ENCODE measurements at places on chromosomes 3 and 15. TPM values are rescaled to one million over a fixed set of nuclear protein-coding genes. Genes with fewer than 3 reads are reported as not detected.

GRCh38 chr15:98387866-98388265, 260.5 kb upstream of the IGF1R start:
- H3K4me1 ChIP-seq: no peaks in the 10 kb centered on the region
- no peak overlapping the region for H3K27ac ChIP-seq
- no peaks in the 10 kb centered on the region for H3K27me3 ChIP-seq
- DNase-seq: no peak

Gene IGSF11
- polyA plus RNA-seq: not detected

DNA sequence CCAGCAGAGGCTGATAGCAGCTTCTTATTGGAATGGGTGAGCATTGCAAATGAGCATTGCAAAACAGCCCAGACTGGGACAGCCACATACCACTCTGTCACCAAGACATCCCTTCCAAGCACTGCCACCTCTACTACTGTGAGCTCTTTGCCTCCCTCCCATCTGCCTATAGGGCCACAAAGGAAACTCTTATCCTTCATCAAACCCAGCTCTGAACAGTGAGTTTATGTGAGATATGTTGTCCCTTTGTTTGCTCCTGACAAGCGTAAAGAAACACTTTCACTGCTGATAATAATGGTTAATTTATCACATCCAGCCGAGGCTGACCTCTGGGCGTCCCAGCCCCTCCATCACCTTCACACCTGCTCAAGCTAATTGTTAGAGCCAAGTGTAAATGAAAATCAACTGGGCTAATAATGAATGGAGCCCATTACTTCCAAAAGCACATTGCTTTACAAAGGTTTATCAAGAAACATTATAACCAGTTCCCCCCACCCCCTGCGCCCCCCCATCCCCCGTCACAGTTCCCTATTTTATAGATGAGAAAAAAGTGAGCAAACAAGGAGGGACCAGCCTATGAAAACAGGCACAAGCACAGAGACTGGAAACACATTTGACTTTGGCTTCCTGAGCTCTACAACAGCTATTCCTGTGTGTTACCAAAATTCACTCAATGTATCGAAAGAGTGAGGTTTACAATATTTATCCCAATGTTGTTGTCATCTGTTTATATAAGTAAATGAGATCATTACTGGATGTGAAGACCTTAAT, 146.3 kb downstream of the ANXA2 start:
- H3K4me3 ChIP-seq: no peak overlapping the region
- H3K27me3 ChIP-seq: peaks cover 2% of the 10 kb centered on the region

- no peak overlapping the region for H3K27ac ChIP-seq
- H3K27me3 ChIP-seq: no peaks in the 10 kb centered on the region
- no peaks in the 10 kb centered on the region for H3K36me3 ChIP-seq
- no peak overlapping the region for H3K4me3 ChIP-seq
These were observed 131.7 kb upstream of the FAM3D start for GRCh38 chr3:58798312-58798711.

GRCh38 chr15:85722374-85723152, 72.2 kb downstream of the KLHL25 start:
- no peaks in the 10 kb centered on the region for H3K27me3 ChIP-seq
- no peaks in the 10 kb centered on the region for H3K4me1 ChIP-seq
- peaks cover 64% of the 10 kb centered on the region for H3K36me3 ChIP-seq
- peak; percentile 17 for DNase-seq

DNA sequence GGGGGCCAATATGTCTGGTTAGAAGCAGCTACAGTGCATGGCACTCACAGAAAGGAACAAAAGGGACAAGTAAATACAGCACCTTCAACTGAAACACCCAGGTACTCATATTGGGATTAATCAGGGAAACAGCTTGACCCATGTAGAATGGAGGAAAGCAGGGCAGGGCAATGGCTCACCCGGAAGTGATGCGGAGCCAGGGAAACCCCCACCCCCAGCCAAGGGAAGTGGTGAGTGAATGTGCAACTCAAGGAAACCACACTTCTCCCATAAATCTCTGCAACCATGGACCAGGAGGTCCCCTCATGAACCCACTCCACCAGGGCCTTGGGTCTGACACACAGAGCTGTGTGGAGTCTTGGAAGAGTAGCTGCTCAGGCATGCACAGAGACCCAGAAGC, 117.1 kb downstream of the MTHFS start:
- no peak overlapping the region for H3K27ac ChIP-seq
- H3K36me3 ChIP-seq: no peaks in the 10 kb centered on the region
- no peaks in the 10 kb centered on the region for H3K4me1 ChIP-seq
- H3K4me3 ChIP-seq: no peak overlapping the region
- H3K27me3 ChIP-seq: peaks cover 5% of the 10 kb centered on the region

Gene LIPH
- 10.1 TPM for polyA plus RNA-seq

Gene SPG21
- 58.1 TPM for polyA plus RNA-seq

DNA sequence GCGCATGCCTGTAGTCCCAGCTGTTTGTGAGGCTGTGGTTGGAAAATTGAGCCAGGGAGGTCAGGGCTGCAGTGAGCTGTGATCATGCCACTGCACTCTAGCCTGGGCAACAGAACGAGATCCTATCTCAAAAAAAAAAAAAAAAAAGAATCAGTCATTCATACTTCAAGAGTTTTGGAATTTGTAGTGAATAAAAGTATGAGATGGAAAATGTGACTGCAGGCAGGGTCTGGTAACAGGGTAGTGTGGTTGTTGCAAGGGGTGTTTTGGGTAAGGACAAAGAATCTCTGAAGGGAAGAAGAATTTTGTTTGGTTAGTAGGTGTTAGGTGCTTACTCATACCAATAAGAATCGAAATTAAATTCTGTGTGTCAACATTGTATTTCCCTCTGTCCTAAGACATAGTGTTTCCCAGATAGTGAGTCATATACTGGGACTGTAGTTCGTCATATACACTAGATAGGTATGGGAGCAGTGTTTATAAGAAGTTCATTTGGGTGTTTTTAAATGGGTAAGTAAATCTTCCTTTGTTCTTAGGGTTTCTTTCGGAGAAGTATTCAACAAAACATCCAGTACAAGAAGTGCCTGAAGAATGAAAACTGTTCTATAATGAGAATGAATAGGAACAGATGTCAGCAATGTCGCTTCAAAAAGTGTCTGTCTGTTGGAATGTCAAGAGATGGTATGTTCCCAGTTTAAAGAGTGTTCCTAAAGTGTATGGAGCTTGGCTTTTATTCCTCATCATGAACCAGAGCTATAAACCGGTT, 14.2 kb downstream of the NR1D2 start:
- H3K4me1 ChIP-seq: no peaks in the 10 kb centered on the region
- no peaks in the 10 kb centered on the region for H3K27me3 ChIP-seq
- no peak overlapping the region for H3K27ac ChIP-seq
- H3K4me3 ChIP-seq: no peak overlapping the region

DNA sequence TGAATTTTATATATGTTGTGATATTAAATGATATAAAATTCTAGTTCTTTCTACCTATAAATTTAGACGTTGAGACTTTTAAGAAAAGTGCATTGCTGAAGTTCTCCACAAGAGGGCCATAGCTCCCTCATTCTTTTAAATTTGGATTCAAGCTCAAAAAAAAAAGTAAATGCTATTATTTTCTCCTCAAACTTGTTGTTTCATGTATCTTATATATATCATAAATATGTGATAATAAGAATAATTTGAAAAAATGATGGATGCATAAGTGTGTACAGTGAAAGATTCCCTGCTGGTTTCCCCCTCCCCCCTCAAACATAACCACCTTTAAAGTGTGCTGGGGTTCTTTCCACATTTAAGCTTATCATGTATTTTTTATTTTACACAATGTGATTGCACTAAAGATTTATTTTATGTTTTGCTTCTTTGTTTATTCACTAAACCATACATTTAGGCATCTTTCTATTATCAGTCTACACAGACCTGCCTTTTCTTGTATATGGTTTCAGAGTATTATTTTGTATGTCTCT, 769.4 kb upstream of the GOLIM4 start:
- DNase-seq: peak; percentile 48
- no peaks in the 10 kb centered on the region for H3K36me3 ChIP-seq
- H3K27ac ChIP-seq: no peak overlapping the region
- H3K4me3 ChIP-seq: peak overlapping the region; percentile 24
- no peaks in the 10 kb centered on the region for H3K27me3 ChIP-seq

- DNase-seq: peak; percentile 82
- H3K27me3 ChIP-seq: no peaks in the 10 kb centered on the region
- H3K4me1 ChIP-seq: no peaks in the 10 kb centered on the region
- no peak overlapping the region for H3K4me3 ChIP-seq
- H3K36me3 ChIP-seq: no peaks in the 10 kb centered on the region
These were observed 43.4 kb upstream of the GPD1L start for GRCh38 chr3:32062950-32063582.

- no peaks in the 10 kb centered on the region for H3K4me1 ChIP-seq
- no peaks in the 10 kb centered on the region for H3K27me3 ChIP-seq
- no peak overlapping the region for H3K27ac ChIP-seq
- DNase-seq: no peak
These were observed 235.4 kb downstream of the TBL1XR1 start for GRCh38 chr3:176961916-176962315.

- no peak overlapping the region for H3K4me3 ChIP-seq
- no peak overlapping the region for H3K27ac ChIP-seq
- no peaks in the 10 kb centered on the region for H3K4me1 ChIP-seq
- H3K27me3 ChIP-seq: no peaks in the 10 kb centered on the region
These were observed 183.5 kb upstream of the C2CD4B start for GRCh38 chr15:62348623-62349022.

DNA sequence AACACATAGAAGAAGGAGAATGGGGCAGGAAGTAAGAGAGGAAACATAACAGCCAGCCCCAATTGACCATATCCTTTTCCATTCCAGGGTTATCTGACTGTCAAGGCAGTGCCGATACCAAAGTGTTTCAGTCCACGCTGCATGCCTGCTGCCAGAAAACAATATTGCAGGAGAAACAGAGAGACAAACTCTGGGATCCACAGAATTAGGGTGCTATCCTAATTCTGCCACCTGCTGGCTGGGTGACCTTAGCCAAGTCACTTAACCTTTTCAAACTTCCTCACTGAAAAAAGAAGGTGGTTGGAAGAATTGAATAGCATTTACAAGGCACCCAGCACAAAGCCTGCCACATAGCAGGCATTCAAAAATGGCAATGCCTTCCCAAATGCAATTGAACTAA, 32.0 kb downstream of the GLB1 start:
- no peaks in the 10 kb centered on the region for H3K4me1 ChIP-seq
- peaks cover 8% of the 10 kb centered on the region for H3K36me3 ChIP-seq
- no peaks in the 10 kb centered on the region for H3K27me3 ChIP-seq
- no peak overlapping the region for H3K4me3 ChIP-seq
- no peak overlapping the region for H3K27ac ChIP-seq

Gene TM6SF1
- 1.6 TPM for polyA plus RNA-seq

GRCh38 chr3:4360817-4361216, 57.6 kb downstream of the SETMAR start:
- H3K27ac ChIP-seq: no peak overlapping the region
- H3K27me3 ChIP-seq: no peaks in the 10 kb centered on the region
- peaks cover 3% of the 10 kb centered on the region for H3K4me1 ChIP-seq
- DNase-seq: no peak
- H3K4me3 ChIP-seq: no peak overlapping the region
- peaks cover 11% of the 10 kb centered on the region for H3K36me3 ChIP-seq

DNA sequence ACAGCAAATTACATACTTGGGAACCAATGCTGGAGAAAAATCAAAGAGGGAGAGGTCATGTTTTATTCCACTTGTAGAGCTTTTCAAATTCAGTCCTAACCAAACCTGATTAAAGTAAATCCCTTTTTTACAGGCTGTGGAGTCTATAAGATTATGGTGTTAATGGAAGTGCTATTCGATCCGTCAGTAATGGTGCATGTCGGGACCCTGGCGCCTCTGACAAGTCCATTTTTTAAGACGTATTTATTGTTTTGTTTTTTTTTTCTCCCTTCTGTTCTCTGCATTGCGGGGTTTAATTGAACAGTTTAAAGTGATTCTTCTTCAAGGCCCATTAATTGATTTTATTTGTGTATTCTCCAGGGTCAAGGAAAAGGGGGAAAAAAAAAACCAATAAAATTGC, 725.9 kb downstream of the TUSC7 start:
- no peaks in the 10 kb centered on the region for H3K4me1 ChIP-seq
- no peaks in the 10 kb centered on the region for H3K36me3 ChIP-seq
- no peak for DNase-seq
- no peak overlapping the region for H3K27ac ChIP-seq
- H3K27me3 ChIP-seq: no peaks in the 10 kb centered on the region

DNA sequence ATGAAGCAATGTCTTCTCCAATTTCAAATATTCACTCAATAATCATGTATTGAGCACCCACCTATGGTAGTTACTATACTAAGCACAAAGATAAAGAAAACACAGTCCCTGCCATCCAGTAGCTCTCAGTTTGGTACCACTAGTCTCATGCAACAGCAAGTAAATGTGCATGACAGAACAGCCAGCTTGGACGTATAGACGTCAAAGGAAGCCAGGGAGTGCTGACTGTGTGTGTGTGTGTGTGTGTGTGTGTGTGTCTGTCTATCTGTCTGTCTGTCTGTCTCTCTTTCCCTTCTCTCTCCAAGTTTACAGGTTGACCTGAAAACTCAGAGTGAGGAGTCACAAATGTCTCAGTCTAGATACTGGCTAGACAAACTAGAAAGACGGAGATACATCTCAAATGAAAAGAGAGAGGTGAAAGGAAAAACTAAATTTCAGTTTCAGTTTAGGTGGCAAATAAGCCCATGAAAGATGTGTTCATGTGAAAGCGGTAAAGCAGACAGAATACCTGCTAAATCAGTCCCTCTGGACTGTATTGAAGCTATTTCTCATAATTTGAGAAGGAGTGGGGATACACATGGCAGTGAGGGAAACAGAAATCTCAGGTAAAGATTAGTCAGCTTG, 141.1 kb upstream of the PTPRG start:
- no peak for DNase-seq
- peaks cover under 1% of the 10 kb centered on the region for H3K27me3 ChIP-seq
- no peaks in the 10 kb centered on the region for H3K36me3 ChIP-seq
- no peak overlapping the region for H3K27ac ChIP-seq
- no peak overlapping the region for H3K4me3 ChIP-seq
- no peaks in the 10 kb centered on the region for H3K4me1 ChIP-seq

- no peaks in the 10 kb centered on the region for H3K27me3 ChIP-seq
- H3K4me3 ChIP-seq: no peak overlapping the region
- no peak for DNase-seq
- no peaks in the 10 kb centered on the region for H3K4me1 ChIP-seq
- H3K27ac ChIP-seq: no peak overlapping the region
These were observed 63.2 kb upstream of the ATP2B2 start for GRCh38 chr3:10568549-10568948.

GRCh38 chr15:55234800-55235104, 38.0 kb upstream of the RSL24D1 start:
- DNase-seq: no peak
- no peak overlapping the region for H3K27ac ChIP-seq
- H3K27me3 ChIP-seq: no peaks in the 10 kb centered on the region
- H3K36me3 ChIP-seq: no peaks in the 10 kb centered on the region
- H3K4me1 ChIP-seq: no peaks in the 10 kb centered on the region

GRCh38 chr15:25366058-25366457, 72.8 kb downstream of the UBE3A start:
- no peak overlapping the region for H3K4me3 ChIP-seq
- DNase-seq: no peak
- H3K27me3 ChIP-seq: no peaks in the 10 kb centered on the region
- peaks cover 5% of the 10 kb centered on the region for H3K36me3 ChIP-seq
- no peaks in the 10 kb centered on the region for H3K4me1 ChIP-seq
- H3K27ac ChIP-seq: no peak overlapping the region

- H3K4me1 ChIP-seq: no peaks in the 10 kb centered on the region
- H3K27me3 ChIP-seq: no peaks in the 10 kb centered on the region
These were observed 173.6 kb upstream of the LRRFIP2 start for GRCh38 chr3:37347941-37348340.

GRCh38 chr3:57221883-57222282, 5.6 kb upstream of the APPL1 start:
- H3K36me3 ChIP-seq: no peaks in the 10 kb centered on the region
- no peak overlapping the region for H3K27ac ChIP-seq
- H3K4me1 ChIP-seq: peaks cover 4% of the 10 kb centered on the region
